ENCODE measurements at places on chromosomes 11 and 22.

- DNase-seq = no peak
These were observed 871.9 kb downstream of the TBC1D22A start for GRCh38 chr22:47634347-47634746.

GRCh38 chr11:118056806-118057205 is 20.1 kb upstream of the TMPRSS4 start:
- DNase-seq = no peak

DNA sequence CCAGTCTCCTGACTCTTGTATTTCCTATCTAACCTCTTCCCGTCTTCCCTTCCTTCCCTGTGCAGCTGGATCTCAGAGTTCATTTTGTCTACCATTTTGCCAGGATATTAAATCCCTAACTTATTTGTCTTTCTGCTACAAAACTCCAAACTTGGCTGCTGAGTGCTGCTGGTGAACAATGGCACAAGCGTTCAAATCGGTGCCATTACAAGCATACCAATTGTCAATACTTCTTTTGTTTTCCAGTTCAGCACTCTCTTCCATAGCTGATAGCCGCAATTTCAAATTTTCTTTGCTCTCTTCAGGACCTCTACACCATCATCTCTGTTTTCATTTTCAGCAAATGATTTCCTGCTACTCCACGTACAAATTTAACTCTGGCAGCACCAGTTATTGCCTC is 13.4 kb downstream of the IL18 start:
- DNase-seq = no peak

GRCh38 chr22:45565171-45565570 is 62.5 kb downstream of the FBLN1 start:
- no peak for DNase-seq

DNA sequence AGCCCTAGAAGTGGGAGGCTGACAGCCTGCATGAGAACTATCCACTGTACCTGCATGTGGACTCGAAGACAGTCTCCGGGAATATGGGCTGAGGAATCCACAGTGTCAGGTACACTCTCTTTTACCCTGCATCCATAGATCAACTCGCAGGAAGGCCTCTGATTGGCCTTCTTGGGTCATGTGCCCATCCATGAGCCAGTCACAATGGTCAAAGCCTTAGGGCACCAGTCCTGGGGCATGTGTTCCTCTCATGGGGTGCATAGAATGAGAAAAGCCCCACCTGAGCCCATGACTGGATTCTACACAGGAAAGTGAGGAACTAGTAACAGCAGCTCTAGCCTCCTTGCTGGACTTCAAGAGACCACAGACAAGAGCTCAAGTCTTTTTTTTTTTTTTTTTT is 10.6 kb downstream of the ART1 start:
- DNase-seq = no peak

DNA sequence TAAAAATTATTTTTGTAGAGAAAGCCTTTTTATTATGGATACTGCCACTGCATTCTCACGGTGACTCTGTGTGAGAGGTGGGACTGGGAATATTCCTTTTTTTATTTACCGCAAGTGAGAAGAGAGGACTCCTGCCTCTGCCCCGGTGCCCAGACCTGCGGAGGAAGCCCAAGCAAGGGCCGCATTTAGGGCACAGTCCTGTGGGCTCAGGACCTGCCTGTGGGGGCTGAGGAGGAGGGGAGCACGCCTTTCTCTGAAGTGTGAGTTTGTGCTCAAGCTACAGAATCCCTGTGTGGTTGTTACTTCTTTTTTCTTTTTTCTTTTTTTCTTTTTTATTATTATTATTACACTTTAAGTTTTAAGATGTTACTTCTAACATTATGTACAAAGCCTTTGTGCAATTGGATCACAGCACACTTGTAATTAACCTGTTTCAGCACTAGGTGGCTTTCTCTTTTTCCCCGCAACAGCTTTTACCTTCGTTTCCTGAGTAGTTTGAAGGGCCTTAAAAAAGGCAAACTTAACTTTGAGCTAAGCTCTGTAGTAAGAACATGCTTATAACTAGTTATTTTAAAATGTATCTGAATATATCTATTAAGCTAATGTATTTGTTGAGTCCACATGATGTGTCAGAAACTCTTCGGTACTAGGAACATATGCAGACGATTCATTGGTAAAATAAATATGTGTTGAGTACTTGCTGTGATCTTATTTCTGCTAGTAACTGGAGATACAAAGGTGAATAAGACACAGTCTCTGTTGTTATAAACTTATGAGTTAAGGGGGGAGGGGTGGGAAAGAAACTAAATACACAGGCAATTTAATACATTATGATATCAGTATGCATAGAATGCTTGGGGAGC is 18.3 kb downstream of the AMOTL1 start:
- DNase-seq = peak; percentile 49

DNA sequence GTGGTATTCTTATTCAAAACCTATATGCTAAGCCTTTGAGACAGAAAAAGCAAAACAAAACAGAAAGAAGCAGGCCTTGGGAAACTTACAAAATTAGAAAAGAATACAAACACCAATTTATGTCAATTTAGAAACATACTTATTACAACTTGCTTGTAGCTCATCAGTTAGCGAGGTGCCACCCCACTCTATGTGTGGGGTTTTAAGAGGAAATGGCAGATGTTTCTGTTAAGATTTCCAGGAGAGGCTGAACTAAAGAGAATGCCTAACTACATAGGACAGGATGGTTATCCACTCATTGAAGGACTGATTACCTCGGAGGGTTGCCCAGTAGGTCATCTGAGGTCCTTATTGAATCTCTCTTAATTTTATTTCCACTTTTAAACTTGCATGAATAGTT is 302.0 kb downstream of the ETS1 start:
- no peak for DNase-seq

DNA sequence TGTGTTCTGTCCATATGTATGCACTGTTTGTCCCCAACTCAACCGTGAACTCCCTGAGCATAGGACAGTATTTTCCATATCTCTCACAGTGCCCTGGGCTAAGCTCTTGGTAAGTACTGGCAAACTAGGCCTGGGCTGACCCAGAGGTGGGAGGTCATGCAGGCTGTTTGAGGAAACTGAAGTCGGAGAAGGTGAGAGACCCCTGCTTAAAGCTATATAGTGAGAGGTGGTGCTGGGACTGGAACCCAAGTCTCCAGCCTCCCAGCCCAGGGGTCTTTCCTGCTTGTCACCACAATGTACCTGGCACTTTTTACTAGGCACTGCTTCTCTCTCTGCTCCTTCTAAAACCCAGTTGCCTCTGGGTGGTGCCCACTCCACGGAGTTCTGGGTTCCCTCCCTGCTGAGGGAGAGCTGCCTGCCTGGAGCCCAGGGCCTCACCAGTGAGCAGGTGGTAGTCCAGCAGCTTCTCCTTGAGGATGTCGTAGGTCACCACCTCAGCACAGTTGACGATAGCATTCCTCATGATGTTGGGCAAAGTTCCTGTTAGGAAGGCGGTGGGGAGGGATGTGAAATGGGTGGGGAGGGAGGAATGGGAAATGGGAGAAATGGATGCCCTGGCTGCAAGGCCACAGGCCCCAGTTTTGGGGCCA is 4.7 kb downstream of the UCP3 start:
- DNase-seq = no peak

GRCh38 chr11:93655581-93656255 is 5.8 kb upstream of the CEP295 start:
- DNase-seq = no peak

DNA sequence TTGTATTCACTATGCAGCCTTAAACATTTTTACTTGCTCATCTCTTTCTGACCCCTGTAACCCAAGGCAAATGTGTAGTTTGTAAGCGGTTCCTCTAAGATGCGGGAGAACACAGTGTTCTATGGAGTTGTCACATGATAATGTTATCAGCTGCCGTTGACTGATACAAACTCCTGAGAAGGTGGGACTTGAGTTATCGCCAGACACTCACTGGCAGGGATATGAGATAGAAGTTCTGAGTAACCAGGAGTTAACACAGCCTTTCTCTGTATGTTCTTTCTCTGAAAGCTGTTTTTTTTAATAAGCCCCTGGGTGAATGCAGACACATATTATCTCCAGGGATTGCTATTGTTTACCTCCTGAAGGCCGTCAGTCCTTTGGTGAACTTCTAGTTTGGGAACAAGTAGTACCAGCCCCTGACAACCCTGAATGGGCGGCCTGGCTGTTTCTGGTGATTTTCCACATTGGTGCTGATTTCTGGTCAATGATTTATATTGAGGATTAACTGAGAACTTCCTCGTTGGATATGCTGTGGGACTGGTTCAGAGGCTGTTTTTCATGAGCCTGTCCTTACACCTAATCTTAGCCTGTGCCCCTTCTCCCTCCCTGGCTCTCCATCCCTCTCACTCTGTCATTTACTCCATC is 155.3 kb upstream of the RASSF10 start:
- no peak for DNase-seq

DNA sequence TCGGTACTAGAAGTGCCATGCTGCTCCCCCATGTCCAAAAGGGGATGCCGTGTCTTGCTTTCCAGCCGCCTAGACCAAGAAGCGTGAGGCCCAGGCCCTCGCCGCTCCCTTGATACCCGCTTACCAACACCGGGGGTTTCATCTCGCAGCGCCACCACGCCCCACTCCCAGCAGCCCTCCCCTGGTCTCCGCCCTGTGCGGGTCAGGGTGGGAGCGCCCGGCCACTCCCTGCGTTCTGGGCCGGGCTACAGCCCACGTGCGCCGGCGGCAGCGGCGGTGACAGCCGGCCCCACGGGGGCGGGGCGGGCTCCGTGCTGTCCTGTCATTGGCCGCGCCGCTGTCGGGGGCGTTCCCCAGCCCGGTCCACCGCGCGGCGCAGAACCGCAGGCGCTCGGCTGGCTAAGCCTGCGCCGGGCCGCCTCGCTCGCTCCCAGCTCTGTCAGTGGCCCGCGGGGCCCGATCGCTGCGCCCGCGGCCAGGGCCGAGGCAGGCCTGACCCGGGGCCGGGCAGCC is at the start of gene MICAL2:
Gene MICAL2, plus strand, starts transcription at position 390 of the 513 bp plus-strand sequence. CDS start 51,566 bp downstream, outside the sequence.
- DNase-seq = peak; percentile 83

DNA sequence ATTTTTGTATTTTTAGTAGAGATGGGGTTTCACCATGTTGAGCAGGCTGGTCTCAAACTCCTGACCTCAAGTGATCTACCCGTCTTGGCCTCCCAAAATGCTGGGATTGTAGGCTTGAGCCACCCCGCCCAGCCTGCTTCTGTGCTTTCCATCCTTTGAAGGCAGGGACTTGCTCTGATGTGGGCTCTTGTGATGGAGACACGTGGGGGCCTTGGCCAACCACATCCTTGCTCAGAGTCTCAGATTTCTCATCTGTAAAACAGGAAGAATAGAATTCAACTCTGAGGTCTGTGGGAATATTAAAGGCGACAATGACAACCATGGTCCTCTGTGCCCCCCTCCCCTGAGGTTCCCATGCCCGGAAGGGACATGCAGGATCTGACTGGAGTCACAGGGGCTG is 3.8 kb upstream of the GGA1 start:
- DNase-seq = no peak

GRCh38 chr22:20156611-20157429 is 6.0 kb upstream of the CCDC188 start:
- DNase-seq = peak; percentile 59

DNA sequence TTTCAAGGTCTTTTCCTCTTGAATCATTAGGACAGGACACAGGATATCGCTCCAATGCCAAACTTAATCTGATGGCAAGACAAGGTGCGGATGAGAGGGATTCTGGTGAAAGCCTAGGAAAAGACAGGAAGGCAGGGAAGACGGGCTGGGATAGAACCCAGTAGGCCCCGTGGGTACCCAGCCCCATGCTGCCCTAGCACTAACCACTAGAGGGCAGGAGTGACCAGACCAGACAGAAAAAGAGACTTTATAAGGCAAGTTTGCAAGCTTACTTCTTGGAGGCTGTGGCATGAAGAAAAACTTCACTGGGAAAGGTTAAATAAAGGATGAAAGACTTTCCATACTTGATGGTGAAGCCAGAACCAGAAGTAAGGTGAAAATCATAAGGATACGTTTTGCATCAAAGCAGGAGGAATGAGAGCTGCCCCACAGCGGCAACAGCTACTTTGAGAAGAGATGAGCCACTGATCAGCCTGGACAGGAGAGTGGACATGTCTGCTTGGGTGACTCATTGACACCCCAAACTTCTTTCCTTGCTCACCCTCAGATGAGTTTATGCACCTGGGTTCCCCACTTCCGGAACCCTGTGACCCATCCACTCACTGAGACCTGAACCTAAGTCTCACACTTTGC is 39.8 kb downstream of the SYN3 start:
- peak; percentile 17 for DNase-seq

GRCh38 chr11:8250981-8251615 is 12.6 kb downstream of the LMO1 start:
- no peak for DNase-seq

DNA sequence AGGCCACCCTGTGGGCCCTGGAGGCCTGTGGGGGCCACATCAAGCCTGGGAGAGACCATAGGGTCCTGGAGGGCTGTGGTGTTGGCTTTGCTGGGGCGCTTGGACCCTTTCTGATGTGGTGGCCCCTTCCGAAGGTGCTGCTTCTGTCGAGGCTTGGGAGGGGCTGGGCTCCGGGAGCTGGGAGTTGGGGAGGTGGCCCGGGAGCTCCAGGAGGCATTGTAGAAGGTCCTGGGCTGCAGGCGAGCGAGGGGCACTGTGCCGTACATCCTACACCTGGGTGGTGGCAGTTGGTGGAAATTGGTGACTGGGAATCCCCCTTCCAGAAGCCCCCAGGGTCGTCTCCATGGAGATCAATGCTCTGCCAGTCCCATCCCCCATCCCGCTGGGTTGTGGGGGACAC is 2.6 kb downstream of the PLA2G3 start:
- no peak for DNase-seq

- DNase-seq = no peak
These were observed 4.1 kb downstream of the LRRC56 start for GRCh38 chr11:541433-541885.

DNA sequence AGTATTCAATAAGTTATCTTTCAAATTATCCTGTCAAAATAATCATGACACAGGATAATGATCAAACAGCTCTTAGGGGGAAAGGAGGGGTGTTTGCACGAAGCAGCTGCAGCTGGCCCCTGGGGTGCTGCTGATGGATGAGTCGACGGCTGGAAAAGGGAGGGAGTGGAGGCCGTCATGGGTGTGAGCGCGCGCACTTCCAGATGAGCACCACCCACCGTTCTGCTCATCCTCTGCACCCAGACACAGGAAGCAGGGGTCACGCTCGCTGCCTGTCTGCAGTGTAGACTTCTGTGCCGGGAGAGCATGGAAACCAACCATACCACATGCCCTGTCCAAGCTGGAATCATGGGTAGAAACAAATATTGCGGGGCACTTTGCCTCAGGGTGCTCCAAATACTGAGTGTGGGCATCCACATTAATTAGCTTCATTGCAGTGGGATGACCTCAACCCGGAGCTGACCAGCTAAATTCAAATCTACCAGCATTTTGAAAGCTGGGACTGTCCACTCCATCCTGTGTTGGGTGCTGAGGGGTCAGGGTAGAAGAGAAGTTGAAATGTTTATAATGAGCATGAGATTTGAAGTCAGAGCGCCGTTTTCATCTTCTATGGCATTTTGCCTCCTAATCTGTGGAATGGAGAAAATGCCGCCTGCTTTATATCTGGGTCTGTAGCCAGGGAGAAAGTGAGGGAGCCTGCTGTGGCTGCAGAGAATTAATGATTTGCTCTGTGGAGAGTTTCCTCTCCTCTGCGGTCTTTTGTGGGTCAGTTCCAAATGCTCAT is 802.4 kb downstream of the TBC1D22A start:
- DNase-seq = no peak

GRCh38 chr11:19962801-19963175 is 197.5 kb downstream of the DBX1 start:
- DNase-seq = peak; percentile 71
